Lower lobe of right lung (tissue), 2 donors: ENCODE measurements at places on chromosomes 4 and X. TPM values are rescaled to one million over a fixed set of nuclear protein-coding genes. Genes with fewer than 3 reads are reported as not detected.

FMR1NB gene
- not detected for total RNA-seq

- no peak for DNase-seq
These were observed 49.4 kb upstream of the FAT1 start for GRCh38 chr4:186772936-186773487.

DNA sequence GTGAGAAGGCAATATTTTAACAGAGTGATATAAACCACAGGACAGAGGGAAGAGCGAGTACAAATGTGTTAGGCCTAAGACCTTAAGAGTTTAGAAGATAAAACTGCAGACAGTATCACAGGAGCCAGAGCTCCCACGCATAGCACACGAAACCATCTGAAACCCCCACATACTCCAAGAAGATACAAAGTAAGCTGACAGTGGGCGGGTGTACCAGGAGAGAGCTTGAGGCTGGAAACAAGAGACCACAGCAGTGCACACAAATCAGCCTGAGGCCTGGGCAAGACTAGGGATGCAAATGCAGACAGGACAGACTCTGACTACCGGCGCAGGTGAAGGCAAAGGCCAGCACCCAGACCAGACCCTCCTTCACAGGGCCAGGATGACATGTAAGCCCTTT is 54.1 kb upstream of the ARHGAP24 start:
- DNase-seq, result no peak

- DNase-seq, result no peak
These were observed 190.0 kb upstream of the EMCN start for GRCh38 chr4:100707786-100708185.

DNA sequence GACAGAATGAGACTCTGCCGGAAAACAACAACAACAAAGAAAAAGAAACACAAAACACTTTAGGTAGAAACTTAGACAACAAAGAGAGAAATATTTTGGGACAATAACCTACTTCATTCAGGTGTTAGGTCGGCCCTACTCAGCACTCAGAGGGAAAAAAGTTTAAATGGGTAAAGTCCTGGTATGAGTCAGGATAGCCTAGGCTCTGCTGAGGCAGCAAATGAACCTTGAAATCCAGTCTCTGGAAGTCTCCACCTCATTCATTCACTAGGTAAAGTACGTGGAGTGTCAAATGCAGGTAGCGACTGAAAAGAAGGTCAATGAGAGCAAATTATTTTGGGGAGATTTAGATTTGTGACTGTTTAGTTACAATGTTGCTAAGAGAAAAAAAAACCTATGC is 127.4 kb downstream of the FHDC1 start:
- DNase-seq, result no peak

CPE gene
- total RNA-seq, result 36.9 TPM

PRDM5 gene
- 14.8 TPM for total RNA-seq

- no peak for DNase-seq
These were observed 82.2 kb downstream of the KLF8 start for GRCh38 chrX:56314334-56314733.
